AG04450 (cell line): ENCODE measurements at places on chromosomes 7 and 10.

DNA sequence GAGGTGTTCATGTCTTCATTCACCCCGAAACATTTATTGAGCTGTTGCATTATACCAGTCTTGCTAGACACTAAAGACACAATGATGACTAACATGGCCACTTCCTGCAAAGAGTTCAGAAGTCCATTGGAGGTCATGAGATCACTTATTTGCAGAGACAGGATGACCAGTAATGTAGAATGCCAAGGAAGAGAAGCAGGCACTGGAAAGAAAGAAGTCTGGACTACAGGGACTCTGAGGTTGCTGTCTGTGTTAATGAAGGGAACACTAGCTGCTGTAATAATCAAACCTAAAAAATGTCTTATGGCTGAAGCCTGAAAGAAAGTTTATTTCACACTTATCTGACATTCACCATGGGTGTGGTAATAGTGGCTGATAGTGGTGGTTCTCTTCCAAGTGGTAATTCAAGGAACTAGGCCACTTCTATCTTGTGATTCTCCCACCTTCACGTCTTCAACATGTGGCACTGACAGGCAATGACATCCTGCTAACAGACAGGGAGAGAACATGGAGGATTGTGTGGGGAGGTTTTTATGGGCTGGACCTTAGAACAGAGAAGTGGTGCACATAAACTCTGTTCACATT lies 89.2 kb upstream of the MKLN1 start:
- no peak for DNase-seq

GRCh38 chr7:152677808-152678670 lies 2.1 kb upstream of the XRCC2 start:
- no peak for DNase-seq

GRCh38 chr10:75011221-75011620 lies 100.2 kb upstream of the SAMD8 start:
- DNase-seq: no peak

GRCh38 chr7:132028144-132028920 lies 471.9 kb upstream of the PODXL start:
- no peak for DNase-seq

GRCh38 chr10:51666456-51666855 lies 32.9 kb downstream of the CSTF2T start:
- DNase-seq: no peak

GRCh38 chr10:95229724-95230627 lies 35.9 kb downstream of the ACSM6 start:
- peak; percentile 88 for DNase-seq

DNA sequence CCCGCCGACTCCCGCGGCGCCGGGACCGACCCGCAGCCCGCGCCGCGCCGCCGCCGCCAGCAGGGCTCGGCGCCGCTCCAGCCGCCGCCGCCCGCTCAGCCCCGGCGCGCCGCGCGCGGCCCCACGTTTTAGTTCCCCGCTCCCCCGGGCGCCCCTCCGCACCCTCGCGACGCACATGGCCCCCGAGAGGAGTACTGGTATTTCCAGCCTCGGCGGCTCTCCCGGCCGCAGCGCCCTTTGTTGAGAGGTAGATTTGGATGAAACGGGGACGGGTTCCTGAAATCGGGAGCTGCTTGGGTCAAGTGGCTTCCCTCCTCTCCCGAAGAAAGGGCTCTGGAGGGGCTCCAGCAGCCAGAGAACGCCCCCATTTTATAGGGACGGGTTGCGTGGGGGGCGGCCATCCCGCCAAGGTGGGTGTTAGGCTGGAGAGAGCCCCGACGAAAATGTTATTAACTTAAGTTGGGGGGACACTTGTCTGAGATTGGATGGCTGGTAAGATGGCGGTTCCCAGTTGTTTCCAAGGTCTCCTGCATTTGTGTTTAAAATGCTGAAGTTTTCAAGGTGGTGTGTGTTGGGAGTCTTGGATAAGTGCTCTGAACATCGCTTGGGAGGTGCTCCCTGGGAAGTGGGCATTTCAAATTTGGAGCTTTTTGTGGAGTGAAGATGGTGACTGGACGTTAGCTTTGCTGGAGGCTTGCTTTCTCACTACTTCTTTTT lies 1.2 kb downstream of the BMI1 start:
- no peak for DNase-seq

DNA sequence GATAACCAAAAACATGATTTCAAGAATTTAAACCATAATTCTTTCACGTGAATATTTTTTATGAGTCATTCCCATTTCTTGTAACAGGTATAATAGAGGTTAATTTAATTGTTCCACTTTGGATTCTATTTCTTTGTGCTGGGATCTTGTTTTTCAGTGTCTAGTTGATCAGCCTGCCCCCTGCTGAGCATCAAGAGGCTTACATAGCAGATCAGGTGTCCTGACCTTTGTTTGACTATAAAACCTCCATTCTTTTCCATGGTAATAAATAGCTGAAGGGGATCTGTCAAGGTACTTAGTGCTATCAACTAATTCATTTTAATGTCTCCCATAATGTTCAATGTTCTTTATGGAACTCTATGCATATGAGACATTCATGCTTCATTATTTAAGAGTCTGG lies 4.9 kb downstream of the COL17A1 start:
- no peak for DNase-seq

- DNase-seq: no peak
These were observed 20.2 kb upstream of the RPA3 start for GRCh38 chr7:7738622-7739021.

DNA sequence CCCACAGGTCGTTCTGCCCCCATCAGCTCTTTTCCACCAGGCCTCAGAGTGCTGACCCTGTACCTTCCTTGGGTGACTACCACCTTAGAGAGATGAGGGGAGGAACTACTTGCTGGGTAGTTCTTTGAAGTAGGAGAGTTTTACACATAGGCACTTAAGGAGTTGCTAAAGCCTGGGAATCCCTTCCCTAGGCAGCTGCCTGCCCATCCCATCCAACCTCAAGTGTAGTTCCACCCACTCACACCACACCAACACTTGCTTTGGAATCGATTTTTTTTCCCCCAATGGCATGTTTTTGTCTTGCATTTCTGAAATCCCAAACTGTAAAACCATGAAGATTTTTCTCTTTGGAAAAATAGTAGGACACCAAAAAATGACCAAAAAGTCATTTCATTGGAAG lies 47.7 kb downstream of the FBXW4 start:
- no peak for DNase-seq

GRCh38 chr7:78828317-78828716 lies 625.1 kb downstream of the MAGI2 start:
- DNase-seq: no peak

GRCh38 chr10:108653531-108653930 lies 1269.8 kb downstream of the XPNPEP1 start:
- DNase-seq: no peak

GRCh38 chr7:157125376-157126223 lies 13.1 kb upstream of the UBE3C start:
- DNase-seq: no peak

DNA sequence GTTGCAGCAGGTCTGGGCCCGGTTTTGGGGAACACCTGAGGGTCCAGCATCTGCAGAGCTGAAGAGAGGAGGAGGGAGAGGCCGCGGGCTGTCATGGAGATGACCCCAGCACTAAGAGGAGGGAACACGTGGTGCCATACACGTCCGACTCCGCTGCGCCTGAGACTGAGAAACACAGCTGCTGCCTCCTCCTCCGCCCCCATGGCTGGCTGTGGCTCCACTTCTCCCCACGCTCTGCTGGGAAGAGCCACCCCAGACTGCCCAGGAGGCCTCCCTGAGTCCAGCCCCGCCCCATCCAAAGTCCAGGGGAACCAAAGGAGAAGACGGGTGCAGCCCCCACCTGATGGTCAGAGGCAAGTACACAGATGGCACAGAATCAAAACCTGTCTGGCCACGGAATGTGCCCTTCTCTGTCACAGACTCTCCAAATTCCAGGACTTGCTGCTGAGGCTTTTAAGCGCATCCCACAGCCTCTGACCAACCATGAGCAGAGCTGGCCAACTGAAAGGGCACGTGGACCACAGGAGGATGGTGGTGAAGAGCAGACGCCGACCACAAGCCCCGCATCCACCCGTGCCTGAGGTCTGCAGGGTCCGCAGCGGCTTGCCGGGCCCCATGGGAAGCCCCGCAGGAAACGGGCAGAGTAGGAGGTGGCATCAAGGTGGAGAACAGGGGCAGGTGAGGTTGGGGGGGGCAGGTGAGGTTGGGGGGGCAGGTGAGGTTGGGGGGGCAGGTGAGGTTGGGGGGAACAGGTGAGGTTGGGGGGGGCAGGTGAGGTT lies 24.0 kb downstream of the STK32C start:
- no peak for DNase-seq

DNA sequence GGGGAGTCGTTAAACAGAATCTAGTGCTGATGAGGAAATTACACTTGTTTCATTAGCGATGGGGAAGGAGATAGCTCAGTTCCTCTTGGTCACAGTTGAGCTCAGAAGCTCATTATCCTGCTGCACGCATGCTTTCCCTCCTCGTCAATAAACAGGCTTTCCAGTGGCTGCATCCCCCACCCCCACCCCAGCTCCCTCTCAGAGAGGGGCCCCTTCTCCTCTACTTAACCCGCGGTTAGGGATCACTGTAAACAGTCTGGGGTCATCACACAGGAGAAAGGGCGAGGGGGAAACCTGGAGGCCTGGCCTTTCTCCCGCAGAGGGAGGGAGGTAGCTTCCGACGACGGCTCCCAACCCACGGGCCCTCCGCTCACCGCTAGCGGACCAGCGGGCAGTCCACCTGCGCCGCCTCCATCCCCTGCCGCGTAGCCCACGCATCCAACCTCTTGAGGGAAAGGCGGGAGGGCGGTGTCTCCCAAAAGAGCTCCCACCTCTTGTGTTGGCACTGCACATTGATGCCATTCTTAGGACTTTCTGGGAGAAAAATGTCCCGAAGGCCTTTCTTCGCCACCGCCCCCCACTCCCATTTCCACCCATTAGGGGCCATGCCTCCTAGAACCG lies 80.8 kb downstream of the PAX2 start:
- no peak for DNase-seq

DNA sequence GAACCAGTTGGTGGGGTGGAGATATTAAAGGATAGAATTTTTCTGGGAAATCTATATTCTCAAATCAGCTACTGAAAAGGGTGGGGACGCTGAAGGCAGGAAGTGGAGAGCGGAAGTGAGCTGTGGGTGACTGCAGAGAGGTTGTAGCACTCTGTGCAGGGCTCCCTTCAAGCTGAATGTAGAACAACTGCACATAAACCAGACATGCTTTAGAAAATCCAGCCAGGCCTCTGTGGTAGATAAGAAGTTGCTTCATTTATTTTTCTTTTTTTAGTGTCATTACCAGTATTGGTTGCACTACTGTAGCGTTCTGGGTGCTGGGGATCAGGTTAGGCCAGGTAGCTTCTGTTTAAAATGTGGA lies 127.8 kb downstream of the CELF2 start:
- no peak for DNase-seq

GRCh38 chr10:70847659-70848360 lies 32.1 kb downstream of the SGPL1 start:
- DNase-seq: no peak

DNA sequence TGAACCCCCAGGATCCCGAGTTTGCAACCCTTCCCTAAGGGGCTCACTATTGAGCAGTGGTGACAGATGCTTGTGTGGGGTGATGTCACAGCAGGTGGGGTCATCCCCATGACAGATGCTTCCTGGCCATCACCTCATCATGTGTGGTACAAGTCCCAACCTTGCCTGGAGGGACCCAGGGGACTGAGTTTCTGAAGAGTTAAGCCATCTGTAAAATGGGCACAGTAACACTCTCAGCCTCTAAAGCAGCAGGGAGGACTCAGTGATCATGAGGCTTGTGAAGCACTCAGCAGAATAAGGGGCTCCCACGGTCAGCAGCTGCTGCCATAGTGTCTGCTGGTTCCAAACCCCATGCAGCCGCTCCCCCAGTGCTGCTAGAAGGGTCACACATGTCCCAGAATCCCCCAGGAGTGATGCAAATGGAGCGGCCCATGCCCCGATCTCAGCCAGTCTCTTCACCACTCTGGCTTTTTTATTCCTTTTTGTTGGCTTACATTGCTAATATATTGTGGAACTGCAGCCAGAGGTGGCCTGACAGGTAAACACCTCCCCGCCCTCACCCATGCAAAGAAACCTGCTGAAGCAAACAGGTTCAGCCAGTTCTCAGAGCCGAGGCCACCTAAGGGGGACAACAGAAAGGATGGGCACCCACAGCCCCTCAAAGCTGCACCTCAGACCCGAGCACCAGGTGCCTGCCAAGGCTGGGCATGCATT lies 102.1 kb upstream of the PDGFA start:
- DNase-seq: no peak

DNA sequence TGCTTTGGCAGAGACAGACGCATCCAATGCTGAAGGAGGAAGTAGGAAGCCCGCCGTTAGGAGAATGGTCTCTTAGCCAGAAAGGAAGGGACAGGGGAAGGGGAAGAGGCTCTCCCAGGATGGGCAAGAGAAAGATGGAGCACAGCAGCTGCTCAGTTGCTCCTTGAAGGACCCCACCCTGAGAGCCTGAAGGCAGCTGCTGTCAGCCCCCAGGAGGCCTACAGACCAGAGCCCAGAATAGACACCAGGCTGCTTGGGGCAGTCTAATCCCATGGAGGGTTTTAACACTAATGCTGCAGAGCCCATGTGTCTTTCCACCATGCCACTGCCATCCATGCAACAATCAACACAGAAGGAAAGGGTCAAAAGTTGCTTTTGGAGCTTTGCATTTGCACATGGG lies 3.5 kb upstream of the C7orf33 start:
- DNase-seq: no peak

- no peak for DNase-seq
These were observed 7.9 kb upstream of the TCAF1 start for GRCh38 chr7:143909863-143910262.

- DNase-seq: no peak
These were observed 59.6 kb downstream of the BLNK start for GRCh38 chr10:96211764-96212163.

DNA sequence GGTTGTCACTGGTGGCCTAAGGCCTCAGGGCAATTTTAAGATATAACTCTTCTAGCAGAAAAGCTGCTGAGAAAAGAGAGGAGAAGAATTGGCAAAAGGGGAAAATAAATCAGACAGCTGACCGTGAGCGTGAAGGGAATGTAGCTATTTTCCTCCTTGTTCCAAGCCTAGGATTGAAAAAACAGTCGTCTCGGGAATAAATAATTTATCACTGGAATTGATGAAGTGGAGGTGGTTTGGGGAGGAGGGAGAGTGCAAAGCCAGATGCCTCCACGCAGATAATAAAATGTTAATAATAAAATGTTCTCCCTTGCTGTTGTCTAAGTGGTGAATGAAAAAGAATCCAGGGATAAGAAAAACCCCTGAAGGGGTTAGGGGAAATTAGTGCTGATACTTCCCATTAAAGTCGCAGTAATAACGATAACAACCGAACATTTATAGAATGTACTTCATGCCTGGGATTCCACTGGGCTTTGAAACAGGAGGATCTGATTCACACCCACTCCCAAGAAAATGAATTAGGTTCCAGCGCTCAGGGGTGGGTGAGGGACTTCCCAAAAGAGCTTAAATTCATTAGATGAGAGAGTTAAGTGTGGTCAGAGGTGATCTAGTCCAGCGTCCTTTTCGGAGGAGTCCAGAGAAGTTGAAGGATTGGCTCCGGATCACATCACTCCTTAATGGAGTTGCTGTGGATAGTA lies 27.3 kb downstream of the BAMBI start:
- DNase-seq: no peak

GRCh38 chr7:12719141-12719919 lies 31.9 kb downstream of the ARL4A start:
- no peak for DNase-seq
